ENCODE measurements at places on chromosomes 13 and 19. TPM values are rescaled to one million over a fixed set of nuclear protein-coding genes. Genes with fewer than 3 reads are reported as not detected.

The ETHE1 gene
- total RNA-seq = 81.9 TPM

The LRRC8E gene
- total RNA-seq = 11.6 TPM

The LIM2 gene
- not detected for total RNA-seq

The ZNF136 gene
- 2.0 TPM for total RNA-seq

The FCER2 gene
- total RNA-seq = 0.20 TPM

The ZNF256 gene
- 2.6 TPM for total RNA-seq

The CAPN12 gene
- 2.2 TPM for total RNA-seq

The SLC15A1 gene
- 2.9 TPM for total RNA-seq

The GPR18 gene
- total RNA-seq = not detected

The FBN3 gene
- 0.16 TPM for total RNA-seq

The TJP3 gene
- 40.9 TPM for total RNA-seq

The MYH14 gene
- total RNA-seq = 66.0 TPM

The HSH2D gene
- total RNA-seq = 1.3 TPM

The ZSCAN4 gene
- total RNA-seq = not detected

The CLEC11A gene
- 2.7 TPM for total RNA-seq

The ZNF566 gene
- 4.3 TPM for total RNA-seq

The CYP2B6 gene
- not detected for total RNA-seq

The OLFM4 gene
- total RNA-seq = 3.0 TPM

The CD37 gene
- total RNA-seq = 3.5 TPM

The TPP2 gene
- 17.3 TPM for total RNA-seq

The CCNA1 gene
- 3.1 TPM for total RNA-seq

The PTH2 gene
- total RNA-seq = not detected

The FBXO27 gene
- total RNA-seq = 41.9 TPM

The F2RL3 gene
- total RNA-seq = 0.24 TPM

The CASP14 gene
- 0.16 TPM for total RNA-seq
